Left ventricle myocardium inferior (tissue), 1 donor: ENCODE measurements at places on chromosomes 7 and 10. TPM values are rescaled to one million over a fixed set of nuclear protein-coding genes. Genes with fewer than 3 reads are reported as not detected.

The CTAGE4 gene
- 0.16 TPM for total RNA-seq

The TMEM184A gene
- total RNA-seq, result 0.36 TPM

GRCh38 chr10:73509695-73510094 lies 13.9 kb upstream of the PPP3CB start:
- no peak overlapping the region for H3K27ac ChIP-seq
- H3K4me1 ChIP-seq, result no peaks in the 10 kb centered on the region
- H3K36me3 ChIP-seq, result peaks cover 23% of the 10 kb centered on the region
- no peak for DNase-seq
- H3K27me3 ChIP-seq, result no peaks in the 10 kb centered on the region

DNA sequence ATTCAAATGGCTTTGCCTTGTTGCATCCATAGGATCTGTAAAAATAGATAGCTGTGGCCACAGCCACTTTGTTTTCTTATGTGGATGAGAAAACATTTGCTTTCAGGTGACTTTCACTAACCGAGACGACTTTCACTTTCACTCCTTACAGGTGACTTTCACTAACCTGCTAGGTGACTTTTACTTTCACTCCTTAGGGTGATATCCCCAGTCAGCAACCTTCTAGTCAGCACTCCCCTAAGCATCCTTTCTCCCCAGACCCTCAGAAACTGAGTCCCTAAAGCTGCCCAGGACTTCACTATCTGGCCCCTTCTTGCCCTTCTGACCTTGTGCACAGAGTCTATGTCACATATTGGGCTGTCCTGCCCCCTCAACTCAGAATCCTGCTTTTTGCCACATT lies 177.5 kb downstream of the RELN start:
- no peak overlapping the region for H3K27ac ChIP-seq
- H3K4me1 ChIP-seq, result no peaks in the 10 kb centered on the region
- H3K36me3 ChIP-seq, result no peaks in the 10 kb centered on the region
- no peak overlapping the region for H3K4me3 ChIP-seq

GRCh38 chr10:70879207-70879606 lies 9.2 kb downstream of the PCBD1 start:
- no peak overlapping the region for H3K27ac ChIP-seq
- H3K4me1 ChIP-seq, result peaks cover 8% of the 10 kb centered on the region
- peaks cover 50% of the 10 kb centered on the region for H3K36me3 ChIP-seq
- no peaks in the 10 kb centered on the region for H3K27me3 ChIP-seq

The SGPL1 gene
- total RNA-seq, result 8.2 TPM

DNA sequence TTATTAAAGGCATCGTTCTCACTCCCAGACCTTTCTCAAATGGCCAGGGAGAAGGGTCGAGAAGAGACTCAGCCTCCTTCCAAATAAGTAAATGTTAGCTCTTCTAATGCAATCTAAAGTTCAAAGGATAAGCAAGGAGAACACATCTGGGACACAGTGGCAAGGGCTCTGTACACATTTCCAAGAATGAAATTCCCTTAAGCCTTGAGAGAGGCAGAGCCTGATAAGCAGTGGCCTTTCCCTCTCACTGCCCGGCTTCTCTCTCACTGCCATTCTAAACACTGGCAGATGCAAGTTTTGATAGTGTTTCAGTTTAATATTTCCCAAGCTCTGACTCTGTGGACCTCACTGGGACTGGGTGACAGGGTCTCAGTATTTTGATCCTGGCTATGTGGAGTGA lies 35.1 kb upstream of the EXOC4 start:
- DNase-seq, result no peak
- H3K27ac ChIP-seq, result no peak overlapping the region

DNA sequence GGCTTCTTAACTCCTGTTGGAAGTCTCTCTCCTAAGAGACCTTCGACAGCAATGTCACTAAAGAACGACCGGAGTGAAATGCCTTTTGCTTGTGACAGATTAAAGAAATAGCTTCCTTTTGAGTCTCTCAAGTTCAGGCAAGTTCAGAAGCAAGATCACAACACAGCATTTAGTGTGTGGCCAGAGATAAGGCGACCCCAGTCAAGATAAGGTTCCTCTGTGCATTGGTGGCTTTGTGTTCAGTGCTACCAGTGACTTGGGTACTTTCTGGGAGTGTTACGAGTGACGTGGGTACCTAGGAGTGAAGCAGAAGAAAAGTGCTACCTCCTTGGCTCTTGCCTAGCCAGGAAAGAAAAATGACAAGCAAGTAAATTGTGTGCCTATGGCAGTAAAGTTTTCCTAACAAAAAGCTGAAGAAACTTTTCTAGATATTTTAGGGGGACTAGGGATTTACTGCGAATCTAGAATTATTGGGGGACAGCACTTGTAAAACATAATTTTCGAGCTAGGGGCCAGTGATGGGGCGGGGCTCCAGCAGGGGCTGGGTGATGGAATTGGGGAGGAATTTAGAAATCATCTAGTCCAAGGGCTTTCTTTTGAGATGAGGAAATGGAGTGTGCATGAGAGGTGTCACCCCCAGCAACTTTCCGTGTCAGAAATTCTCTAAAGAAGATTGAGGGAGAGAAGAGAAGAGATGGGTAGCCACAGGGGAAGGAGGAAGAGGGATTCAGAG lies 191.9 kb upstream of the LYZL2 start:
- peaks cover 27% of the 10 kb centered on the region for H3K4me1 ChIP-seq
- H3K27ac ChIP-seq, result peak overlapping the region; percentile 86
- DNase-seq, result no peak
- no peaks in the 10 kb centered on the region for H3K36me3 ChIP-seq
- peaks cover 12% of the 10 kb centered on the region for H3K27me3 ChIP-seq

The SLC39A12 gene
- not detected for total RNA-seq

The FFAR4 gene
- 0.08 TPM for total RNA-seq

- H3K4me1 ChIP-seq, result peaks cover 30% of the 10 kb centered on the region
- no peak overlapping the region for H3K27ac ChIP-seq
- H3K4me3 ChIP-seq, result no peak overlapping the region
- peaks cover 56% of the 10 kb centered on the region for H3K36me3 ChIP-seq
Observed at GRCh38 chr10:96133135-96133534, 3.0 kb downstream of the ZNF518A start.

- no peak overlapping the region for H3K4me3 ChIP-seq
- H3K36me3 ChIP-seq, result no peaks in the 10 kb centered on the region
- peaks cover 37% of the 10 kb centered on the region for H3K4me1 ChIP-seq
- no peak for DNase-seq
Observed at GRCh38 chr7:129438839-129439651, 4.8 kb downstream of the STRIP2 start.

GRCh38 chr10:49294731-49295130 lies 4.2 kb upstream of the C10orf71 start:
- no peak overlapping the region for H3K4me3 ChIP-seq
- DNase-seq, result no peak
- H3K27me3 ChIP-seq, result no peaks in the 10 kb centered on the region
- H3K36me3 ChIP-seq, result no peaks in the 10 kb centered on the region
- H3K4me1 ChIP-seq, result peaks cover 65% of the 10 kb centered on the region
- H3K27ac ChIP-seq, result peak overlapping the region; percentile 96
